DMS79 treated with DMSO at 0.1 percent for 48 hours (cell line): ENCODE measurements at places on chromosomes 1 and 21.

- DNase-seq: no peak
Observed at GRCh38 chr1:10388387-10388715, 10.5 kb upstream of the PGD start.

- no peak for DNase-seq
Observed at GRCh38 chr1:27144049-27144748, 10.7 kb downstream of the SLC9A1 start.

DNA sequence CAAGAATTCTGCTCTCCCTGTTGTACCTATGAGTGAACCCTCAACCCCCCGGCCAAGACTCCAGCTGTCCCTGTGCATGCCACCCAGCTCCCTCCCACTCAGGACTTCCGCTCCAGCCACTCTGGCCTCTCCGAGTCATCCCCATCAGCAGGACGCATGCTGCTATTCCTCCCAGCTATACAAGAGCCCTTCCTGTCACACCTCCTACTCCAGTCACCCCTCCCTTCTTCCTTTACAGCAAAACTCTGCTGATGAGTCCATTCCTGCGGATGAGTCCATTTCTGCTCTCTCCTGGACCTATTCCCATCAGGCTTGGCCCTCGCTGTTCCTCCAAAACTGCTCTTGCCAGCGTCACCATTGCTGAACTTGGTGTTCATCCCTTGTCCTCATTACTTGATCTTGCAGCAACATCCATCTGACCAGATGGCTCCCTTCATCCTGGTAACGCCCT, 42.2 kb downstream of the H3-3A start:
- DNase-seq: no peak

DNA sequence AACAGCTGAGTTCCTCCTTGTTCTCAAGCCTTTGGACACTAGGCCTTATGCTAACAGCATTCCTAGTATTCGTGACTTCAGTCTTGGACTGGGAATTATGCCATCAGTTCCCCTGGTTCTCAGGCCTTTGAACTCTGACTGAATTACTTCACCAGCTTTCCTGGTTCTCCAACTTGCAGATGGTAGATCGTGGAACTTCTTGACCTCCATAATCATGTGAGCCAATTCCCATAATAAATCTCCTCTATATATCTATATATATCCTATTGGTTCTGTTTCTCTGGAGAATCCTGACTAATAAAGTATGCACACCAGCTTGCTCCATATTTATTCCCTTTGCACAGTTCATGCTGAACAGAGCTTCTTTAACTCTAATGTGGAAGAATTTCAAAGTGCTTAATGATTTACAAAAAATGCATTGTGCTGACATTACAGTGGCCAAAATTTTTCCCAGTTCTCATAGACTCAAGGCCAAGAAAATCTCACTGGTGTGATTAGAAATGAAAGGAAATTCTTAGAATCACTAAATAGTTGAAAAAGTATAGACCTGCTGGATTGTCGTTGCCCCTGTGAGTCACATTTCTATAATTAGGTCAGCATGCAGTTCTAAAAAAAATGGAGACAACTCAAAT, 462.9 kb upstream of the ADAMTS5 start:
- no peak for DNase-seq

DNA sequence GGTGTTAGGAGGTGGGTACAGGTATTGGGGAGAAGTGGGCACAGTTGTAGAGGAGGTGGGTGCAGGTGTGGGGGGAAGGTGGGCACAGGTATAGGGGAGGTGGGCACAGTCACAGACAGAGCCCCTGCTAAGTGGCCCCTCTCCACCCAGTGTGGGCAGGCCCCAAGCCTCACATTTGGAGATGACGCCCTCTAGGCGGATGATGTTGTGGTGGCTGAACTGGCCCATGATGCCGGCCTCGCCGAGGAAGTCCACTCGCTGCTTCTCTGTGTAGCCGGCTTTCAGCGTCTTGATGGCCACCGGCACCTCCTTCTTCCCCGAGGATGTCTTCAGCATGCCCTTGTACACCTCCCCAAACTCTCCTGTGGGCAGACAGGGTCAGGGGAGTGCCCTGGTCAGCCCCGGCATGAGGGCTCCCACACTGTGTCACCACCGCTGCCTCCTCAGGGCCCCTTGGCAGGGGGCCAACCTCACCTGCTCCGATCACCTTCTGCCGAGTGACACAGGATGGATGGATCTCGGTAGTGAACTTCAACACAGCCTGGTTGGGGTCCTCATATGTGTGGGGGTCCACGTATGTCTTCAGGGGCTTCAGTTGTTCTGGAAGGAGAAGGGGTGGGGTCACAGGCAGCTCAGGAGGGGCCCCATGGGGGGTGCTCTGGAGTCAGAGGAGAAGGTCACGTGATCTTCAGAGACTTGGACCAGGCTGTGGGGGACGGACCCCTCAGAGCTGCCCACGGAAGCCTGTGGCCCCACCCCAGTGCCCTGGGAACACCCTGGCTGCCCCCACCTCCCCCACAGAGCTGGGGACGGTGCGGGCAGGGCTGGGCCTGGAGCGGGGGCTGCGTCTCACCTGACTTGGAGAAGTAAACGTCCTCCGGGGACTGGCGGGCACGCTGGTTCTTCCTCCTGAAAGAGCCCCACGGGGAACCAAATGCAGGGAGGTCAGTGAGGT, 22.6 kb downstream of the EPHA2 start:
- DNase-seq: no peak

DNA sequence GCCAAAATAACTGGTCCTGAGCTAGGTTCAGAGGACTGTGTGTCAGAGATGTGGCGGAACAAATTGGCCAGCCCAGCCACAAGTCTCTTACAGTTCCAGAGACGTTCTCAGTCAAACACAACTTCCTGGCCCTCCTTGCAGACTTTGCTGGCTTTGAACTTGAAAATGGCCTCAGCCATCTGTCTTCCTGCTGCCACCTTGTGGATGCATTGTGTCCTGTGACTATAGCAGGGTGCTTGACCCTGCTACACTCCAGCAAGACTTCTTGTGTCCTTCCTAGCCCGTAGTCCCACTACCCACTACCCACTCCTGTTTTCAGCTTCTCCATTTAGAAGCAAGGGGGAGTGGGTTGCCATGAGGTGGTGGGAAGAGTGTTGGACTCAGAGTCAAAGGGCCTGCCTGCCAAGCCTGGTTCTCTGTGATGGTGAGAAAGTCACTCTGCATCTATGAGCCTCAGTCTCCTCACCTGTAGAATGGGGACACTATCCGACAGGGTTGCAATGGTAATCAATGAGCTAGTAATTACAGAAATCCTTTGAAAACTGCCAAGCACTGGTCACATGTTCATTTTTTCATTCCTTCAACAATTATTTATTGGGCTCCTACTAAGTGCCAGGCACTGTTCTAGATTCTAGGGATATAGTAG, 109.9 kb downstream of the IGSF21 start:
- no peak for DNase-seq

GRCh38 chr1:170001266-170001665, 73.2 kb downstream of the KIFAP3 start:
- DNase-seq: no peak

- DNase-seq: peak; percentile 73
Observed at GRCh38 chr1:19534281-19534680, 48.9 kb upstream of the CAPZB start.

- no peak for DNase-seq
Observed at GRCh38 chr1:79006564-79006963, at the start of gene ADGRL4. Gene ADGRL4, minus strand, starts transcription at chr1:79006730. Its CDS starts 76 bp downstream, at chr1:79006654.

- DNase-seq: no peak
Observed at GRCh38 chr1:176885341-176885740, 279.2 kb downstream of the ASTN1 start.

GRCh38 chr1:153661111-153661708, 2.7 kb downstream of the SNAPIN start:
- no peak for DNase-seq

DNA sequence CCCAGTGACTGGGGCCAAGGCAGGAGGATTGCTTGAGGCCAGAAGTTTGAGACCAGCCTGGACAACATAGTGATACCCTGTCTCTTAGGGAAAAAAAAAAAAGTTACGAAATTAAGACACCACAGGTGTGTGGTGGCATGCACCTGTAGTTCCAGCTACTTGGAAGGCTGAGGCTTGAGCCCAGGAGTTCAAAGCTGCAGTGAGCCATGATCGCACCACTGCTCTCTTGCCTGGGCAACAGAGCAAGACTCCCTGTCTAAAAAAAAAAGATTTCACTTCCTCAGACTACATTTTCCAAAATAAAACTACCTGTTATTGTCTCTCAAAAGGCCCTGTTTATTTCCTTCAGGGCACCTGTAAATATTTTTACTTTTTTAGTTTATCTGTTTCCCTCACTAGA, 4.7 kb upstream of the STK40 start:
- DNase-seq: no peak

DNA sequence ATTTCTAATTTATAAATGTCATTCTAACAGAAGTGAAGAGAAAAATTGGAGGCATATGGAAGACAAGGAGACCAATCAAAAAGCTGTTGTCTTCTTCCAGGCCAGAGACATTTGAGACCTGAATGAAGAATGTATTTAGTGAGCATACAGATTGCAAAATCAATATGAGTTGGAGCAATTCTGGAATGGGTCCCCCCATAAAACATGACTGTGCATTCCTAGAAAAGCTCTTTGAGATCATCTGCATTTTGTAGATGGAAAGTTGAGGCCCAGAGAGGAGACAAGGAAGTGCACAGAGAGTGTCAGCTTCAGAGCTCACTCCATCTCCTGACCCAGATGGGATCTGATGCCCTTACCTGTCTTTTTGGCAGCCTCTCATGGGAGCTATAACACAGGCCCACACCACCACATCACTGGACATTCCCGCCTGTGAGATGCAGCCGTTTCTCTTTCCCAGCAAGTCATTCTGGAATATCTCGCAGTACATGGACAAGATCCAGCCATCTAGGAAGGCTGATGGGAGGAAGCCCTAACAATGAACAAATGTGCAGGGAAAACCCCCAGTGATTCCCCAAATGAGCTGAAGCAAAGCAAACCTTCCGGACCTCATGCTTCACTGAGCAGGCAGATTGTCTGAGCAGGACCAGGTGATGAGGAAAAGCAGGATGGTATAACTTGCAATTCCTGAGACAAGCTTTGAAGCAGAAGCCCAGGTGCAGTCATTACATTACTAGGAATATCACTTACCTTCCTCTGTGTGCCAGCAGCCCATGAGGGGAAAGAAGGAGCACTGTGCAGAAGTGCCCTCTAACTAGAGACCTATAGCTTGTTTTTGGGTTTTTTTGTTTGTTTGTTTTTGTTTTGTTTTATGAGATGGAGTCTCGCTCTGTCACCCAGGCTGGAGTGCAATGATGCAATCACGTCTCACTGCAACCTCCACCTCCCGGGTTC, 445.6 kb downstream of the PLPP3 start:
- DNase-seq: no peak

DNA sequence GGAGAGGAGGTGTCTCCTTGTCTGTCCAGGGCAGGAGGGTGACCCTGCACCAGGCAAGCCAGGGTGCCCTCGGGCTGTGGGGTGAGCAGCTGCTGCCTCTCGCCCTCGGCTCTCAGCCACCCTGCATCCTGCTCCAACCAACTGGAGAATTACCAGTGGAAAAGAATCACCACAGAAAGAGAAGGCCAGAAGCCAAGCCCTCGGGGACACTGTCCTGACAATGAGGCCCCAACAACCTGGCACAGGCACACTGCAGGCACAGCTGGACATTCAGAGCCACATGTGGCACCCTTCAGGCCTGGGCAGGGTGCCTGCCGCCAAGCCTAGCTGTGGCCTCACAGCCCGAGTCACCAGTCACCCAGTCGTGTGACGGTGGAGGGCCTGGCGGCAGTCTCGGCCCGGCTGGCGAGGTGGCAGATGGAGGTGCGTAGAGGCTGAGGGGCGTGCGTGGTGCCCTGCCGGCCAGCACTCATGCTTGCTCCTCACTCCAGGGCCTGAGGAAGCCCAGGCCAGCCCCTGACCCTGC, 12.0 kb downstream of the MEGF6 start:
- no peak for DNase-seq

GRCh38 chr1:37989361-37989930, 376 bp downstream of the SF3A3 start:
- DNase-seq: no peak

DNA sequence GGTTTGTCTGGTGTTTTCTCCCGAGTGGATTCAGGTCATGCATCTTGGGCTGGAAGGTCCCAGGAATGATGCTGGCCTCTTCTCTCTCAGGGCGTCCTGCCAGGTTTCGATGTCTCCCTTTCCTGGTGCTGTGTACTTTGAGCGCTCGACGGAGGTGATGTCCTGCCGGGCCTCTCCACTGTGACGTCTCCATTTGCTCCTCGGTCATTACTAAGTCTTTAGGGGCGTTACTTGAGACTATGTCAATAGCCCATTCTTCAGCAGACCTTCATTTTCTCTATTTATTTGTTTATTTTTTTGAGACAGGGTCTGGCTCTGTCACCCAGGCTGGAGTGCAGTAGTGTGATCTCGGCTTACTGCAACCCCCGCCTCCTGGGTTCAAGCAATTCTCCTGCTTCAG, 37.2 kb upstream of the TNFRSF1B start:
- DNase-seq: peak; percentile 49

GRCh38 chr1:79790950-79791349, 784.4 kb upstream of the ADGRL4 start:
- DNase-seq: no peak
